ENCODE measurements at places on chromosomes 7 and 10.
A peak's percentile ranks its signal among the peaks of the same experiment; 100 is the strongest.

GRCh38 chr10:114638821-114639625, 19.1 kb downstream of the ABLIM1 start:
- no peak overlapping the region for H3K27ac ChIP-seq
- H3K36me3 ChIP-seq: no peaks in the 10 kb centered on the region
- H3K27me3 ChIP-seq: no peaks in the 10 kb centered on the region
- H3K4me3 ChIP-seq: no peak overlapping the region
- H3K4me1 ChIP-seq: peaks cover 13% of the 10 kb centered on the region
- no peak for DNase-seq

DNA sequence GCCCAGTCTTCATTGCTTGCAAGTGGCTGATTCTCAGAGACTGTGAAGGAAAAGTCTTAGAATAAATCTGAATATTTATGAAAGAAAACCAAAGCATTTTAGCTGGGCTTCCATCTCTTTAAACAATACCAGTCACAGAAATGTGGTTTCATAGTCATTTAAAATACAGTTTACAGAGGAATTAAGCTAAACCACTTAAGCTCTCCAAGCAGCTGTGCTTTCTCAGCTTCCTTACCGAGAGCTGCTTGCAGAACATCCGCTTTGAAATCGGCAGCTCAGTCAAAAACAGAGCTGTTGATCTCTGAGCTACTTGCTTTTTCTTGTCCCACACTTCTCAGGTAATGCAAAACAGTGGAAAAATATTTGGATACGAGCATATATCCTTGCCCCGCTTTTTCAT, 134.5 kb downstream of the DYNC1I1 start:
- no peak overlapping the region for H3K27ac ChIP-seq
- no peaks in the 10 kb centered on the region for H3K36me3 ChIP-seq
- H3K4me1 ChIP-seq: no peaks in the 10 kb centered on the region
- no peak overlapping the region for H3K4me3 ChIP-seq

- DNase-seq: no peak
- H3K27ac ChIP-seq: no peak overlapping the region
- H3K4me1 ChIP-seq: no peaks in the 10 kb centered on the region
Measured at GRCh38 chr7:11175371-11175770, 201.7 kb downstream of the PHF14 start.

- H3K27me3 ChIP-seq: peaks cover 76% of the 10 kb centered on the region
- H3K4me1 ChIP-seq: no peaks in the 10 kb centered on the region
- H3K27ac ChIP-seq: no peak overlapping the region
- H3K36me3 ChIP-seq: no peaks in the 10 kb centered on the region
- no peak for DNase-seq
Measured at GRCh38 chr7:78169992-78170391, 371.4 kb downstream of the PHTF2 start.

DNA sequence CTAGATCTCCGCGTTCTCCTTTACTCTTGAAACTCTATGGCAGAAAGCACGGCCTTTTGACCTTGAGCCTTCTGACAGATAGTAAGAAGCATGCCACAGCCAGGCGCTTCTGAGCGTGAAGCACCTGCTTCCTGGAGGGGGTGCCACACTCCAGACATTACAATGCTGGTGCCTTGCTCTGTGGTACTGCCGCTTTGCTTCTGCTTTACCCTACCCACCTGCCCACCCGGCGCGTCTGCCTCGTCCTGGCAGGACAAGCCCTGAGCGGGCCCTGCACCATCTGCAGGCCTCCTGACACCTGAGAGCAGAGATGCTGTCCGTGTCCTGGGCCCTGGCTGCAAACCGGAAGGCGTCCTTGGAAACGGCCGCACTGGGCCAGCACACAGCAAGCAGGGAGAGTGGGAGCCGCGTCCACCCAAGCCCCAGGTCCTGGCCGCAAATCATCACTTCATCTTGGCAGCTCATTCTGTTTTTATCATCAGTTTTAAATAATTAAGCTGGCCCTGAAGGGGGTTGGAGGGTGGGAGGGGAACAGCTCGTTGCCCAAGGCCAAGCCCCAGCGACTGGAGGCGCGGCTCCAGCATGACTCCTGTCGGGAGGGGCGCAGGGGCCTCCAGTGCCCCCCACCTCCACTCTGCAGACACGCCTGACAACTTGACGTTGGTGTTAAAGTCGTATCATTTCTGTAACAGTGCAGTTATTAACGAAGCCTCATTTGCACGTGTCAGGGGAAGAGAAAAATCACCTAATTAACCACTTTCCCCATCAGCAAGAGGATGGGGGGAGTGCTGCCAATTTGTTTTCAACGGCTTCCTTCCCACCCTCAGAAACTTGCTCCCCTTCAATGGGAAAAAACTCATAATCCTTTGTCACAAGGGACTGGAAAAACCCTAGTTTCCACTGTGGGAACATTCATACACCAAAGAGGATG, 132.2 kb downstream of the MAD1L1 start:
- H3K4me3 ChIP-seq: no peak overlapping the region
- H3K27me3 ChIP-seq: no peaks in the 10 kb centered on the region
- peaks cover 21% of the 10 kb centered on the region for H3K4me1 ChIP-seq
- H3K36me3 ChIP-seq: no peaks in the 10 kb centered on the region

GRCh38 chr10:21260066-21260465, 265.4 kb downstream of the SKIDA1 start:
- no peaks in the 10 kb centered on the region for H3K36me3 ChIP-seq
- H3K27ac ChIP-seq: no peak overlapping the region
- no peaks in the 10 kb centered on the region for H3K27me3 ChIP-seq
- H3K4me1 ChIP-seq: no peaks in the 10 kb centered on the region
- no peak overlapping the region for H3K4me3 ChIP-seq
- no peak for DNase-seq

DNA sequence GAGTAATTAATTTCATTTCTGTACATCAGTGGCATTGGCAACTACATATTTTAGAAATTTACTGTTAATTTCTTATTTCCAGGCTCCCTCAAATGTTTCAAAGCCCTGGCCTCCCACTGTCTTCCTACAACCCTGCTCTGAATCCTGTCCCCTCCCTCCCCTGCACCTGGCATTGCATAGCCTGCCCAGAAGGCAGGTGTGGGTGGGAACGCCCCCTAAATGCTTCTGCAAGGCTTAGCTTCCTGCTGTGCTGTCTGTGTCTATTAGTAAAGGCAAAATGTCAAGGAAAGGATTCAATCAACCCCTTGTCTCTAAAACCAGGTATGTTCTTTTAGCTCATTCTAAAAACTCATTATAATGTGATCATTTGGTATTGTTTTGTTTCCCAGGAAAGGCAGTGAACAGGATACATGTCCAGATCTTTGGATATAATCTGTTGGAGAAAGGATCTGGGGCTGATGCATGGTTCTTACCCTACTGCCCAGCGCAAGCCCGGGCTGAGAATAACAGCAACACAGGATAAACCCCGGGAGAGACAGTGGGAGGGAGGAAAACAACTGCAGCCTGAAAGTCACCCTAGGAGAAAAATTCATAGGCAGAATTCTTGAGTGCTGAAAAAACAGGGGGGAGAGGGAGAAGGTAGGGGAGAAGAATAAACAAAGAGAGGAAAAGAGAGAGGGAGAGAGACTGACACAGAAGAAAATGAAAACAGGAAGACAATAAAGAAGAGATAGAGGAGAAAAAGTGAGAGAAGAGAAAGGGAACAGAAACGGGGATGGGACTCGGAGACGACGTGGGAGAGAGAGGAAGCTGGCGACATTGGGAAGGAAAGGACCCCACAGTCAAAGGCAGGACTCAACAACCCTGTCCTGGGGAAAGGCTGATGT, 589 bp downstream of the ZNF488 start:
- no peak for DNase-seq
- H3K4me3 ChIP-seq: peak overlapping the region; percentile 68

GRCh38 chr7:131164025-131164925, 163.4 kb upstream of the MKLN1 start:
- DNase-seq: peak; percentile 69
- H3K27me3 ChIP-seq: no peaks in the 10 kb centered on the region
- no peaks in the 10 kb centered on the region for H3K36me3 ChIP-seq
- peaks cover 10% of the 10 kb centered on the region for H3K4me1 ChIP-seq

DNA sequence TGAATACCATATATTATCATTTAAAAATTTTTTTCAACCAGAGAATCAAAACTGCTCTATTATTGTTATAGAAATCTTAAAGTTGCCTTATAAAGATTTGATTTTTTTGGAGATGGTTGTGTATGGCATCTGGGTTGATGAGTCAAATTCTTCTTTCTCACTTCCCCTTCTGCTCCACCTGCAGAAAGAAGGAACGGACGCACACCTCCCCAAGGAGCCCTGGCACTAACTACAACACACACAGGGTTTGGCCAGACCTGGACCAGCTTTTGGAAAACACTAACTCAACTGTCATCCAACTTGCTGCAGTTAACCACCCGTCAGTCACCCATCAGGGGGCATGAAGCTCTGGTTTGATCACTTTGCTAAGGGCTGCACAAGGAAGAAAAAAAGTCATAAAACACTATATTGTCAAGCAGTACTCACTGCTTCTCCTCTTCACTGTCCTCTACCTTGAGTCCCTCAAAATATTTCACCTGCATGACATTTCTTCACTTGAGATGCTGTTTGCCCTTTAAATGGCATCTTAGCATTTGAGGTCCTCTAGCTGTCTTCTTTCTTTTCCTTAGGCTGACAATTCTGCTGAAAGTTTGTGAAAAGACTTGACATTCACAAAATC, 266.7 kb upstream of the PHF14 start:
- DNase-seq: no peak
- H3K4me3 ChIP-seq: no peak overlapping the region
- H3K27me3 ChIP-seq: no peaks in the 10 kb centered on the region

- H3K4me3 ChIP-seq: no peak overlapping the region
- no peak overlapping the region for H3K27ac ChIP-seq
- no peaks in the 10 kb centered on the region for H3K36me3 ChIP-seq
- H3K4me1 ChIP-seq: no peaks in the 10 kb centered on the region
Measured at GRCh38 chr10:45580371-45581215, 92.0 kb downstream of the ZFAND4 start.

- H3K27me3 ChIP-seq: no peaks in the 10 kb centered on the region
- no peak for DNase-seq
- H3K27ac ChIP-seq: no peak overlapping the region
- H3K36me3 ChIP-seq: no peaks in the 10 kb centered on the region
- H3K4me1 ChIP-seq: no peaks in the 10 kb centered on the region
Measured at GRCh38 chr7:107043491-107043890, 1.0 kb upstream of the PRKAR2B start.

DNA sequence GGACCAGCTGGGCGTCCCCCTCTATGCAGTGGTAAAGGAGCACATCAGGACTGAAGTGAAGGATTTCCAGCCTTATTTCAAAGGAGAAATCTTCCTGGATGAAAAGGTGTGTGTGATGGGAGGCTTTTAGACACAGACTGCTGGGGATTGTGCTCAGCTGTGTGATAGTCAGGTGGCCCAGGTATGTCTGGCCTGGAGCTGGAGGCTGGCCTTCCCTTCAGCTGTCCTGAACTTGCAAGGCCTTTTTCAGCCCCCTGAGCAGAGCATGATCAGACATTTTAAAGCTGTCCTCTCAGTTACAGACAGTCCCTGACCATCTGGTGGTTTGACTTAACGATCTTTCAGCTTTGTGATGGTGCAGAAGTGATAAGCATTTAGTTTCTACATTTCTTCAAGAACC, 17.6 kb downstream of the PRXL2A start:
- H3K36me3 ChIP-seq: no peaks in the 10 kb centered on the region
- no peak overlapping the region for H3K4me3 ChIP-seq
- no peak overlapping the region for H3K27ac ChIP-seq

DNA sequence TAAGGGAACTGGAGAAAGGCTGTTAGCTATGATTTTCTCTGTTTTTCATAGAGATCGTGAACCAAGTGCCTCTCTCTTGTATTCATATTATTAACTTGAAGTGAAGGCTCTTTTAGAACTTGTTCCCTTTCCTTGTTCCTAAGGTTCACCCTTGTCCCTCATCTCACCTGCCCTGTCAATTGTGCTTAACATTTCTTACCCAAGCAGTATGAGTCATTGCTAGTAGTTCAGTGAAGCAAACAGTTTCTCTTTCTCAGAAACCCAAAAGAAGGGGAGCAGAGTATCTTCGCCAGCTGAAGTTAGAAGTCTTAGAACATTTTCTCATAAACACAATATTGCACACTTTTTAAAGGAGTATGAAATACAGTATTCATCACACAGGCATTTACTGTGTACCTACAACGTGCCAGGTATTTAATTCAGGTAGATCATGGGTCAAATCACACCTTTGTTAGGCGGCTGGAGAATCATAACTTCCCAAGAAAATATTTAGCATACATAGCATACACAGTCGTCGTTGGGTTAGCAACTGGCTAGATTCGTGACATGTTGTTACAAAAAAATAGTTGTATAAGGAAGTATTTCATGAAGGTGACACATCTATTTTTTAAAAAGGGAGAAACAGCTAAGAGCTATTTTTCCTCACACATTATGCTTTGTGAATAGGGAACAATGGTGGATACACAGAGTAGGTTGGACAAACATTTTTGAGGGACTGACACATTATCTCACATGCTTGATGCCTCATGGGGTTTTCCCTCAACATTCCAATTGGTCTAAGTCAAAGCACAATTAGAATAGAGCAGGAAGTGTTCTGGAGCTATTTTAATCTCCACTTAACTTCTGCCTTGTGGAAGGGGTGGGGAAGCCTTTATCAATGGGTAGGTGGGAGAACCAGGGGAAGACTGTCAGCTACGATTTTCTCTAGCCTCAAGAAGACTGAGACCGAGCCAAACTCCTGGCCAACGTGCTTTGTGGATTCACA, 13.2 kb downstream of the HDAC9 start:
- peaks cover 12% of the 10 kb centered on the region for H3K4me1 ChIP-seq
- H3K27ac ChIP-seq: peak overlapping the region; percentile 24
- H3K4me3 ChIP-seq: no peak overlapping the region
- no peaks in the 10 kb centered on the region for H3K27me3 ChIP-seq
- H3K36me3 ChIP-seq: no peaks in the 10 kb centered on the region

GRCh38 chr10:63603709-63604445, 82.7 kb downstream of the REEP3 start:
- no peak overlapping the region for H3K4me3 ChIP-seq
- peaks cover 3% of the 10 kb centered on the region for H3K4me1 ChIP-seq
- no peaks in the 10 kb centered on the region for H3K27me3 ChIP-seq
- no peak overlapping the region for H3K27ac ChIP-seq
- no peak for DNase-seq

GRCh38 chr10:3754727-3755439, 30.1 kb downstream of the KLF6 start:
- no peaks in the 10 kb centered on the region for H3K27me3 ChIP-seq
- peak overlapping the region; percentile 18 for H3K27ac ChIP-seq
- no peaks in the 10 kb centered on the region for H3K36me3 ChIP-seq
- H3K4me1 ChIP-seq: peaks cover 18% of the 10 kb centered on the region

GRCh38 chr7:132322970-132323369, 253.3 kb downstream of the PLXNA4 start:
- 0 out of 2 replicates have a peak, but pooled peaks cover 3% of the 10 kb centered on the region for H3K4me1 ChIP-seq
- H3K27ac ChIP-seq: no peak overlapping the region
- H3K36me3 ChIP-seq: no peaks in the 10 kb centered on the region
- peaks cover 72% of the 10 kb centered on the region for H3K27me3 ChIP-seq
- no peak overlapping the region for H3K4me3 ChIP-seq

DNA sequence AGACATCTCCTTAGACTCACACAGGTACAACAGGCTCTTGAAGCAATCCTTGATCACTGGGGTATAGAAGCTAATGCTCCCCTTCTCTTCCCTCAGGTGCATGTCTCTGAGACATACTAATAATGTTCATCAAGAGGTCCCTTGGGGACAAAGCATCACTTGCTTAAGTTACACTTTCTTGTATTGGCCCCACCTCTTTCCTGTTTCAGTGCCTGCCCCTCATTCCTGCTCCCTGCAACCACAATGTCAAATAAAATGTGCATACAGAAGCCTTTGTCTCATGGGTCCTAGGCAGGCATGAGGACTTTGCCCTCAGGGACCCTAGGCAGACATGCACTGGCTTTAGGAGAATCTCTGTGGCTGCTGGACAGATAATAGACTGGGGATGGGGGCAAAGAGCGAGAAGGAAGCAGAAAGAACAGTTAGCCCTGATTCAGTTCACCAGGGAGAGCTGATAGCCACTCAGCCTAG, 175.0 kb upstream of the NPY start:
- no peaks in the 10 kb centered on the region for H3K4me1 ChIP-seq
- no peaks in the 10 kb centered on the region for H3K36me3 ChIP-seq
- no peaks in the 10 kb centered on the region for H3K27me3 ChIP-seq
- H3K27ac ChIP-seq: no peak overlapping the region
- H3K4me3 ChIP-seq: no peak overlapping the region
